ENCODE measurements at places on chromosomes 6 and 20. TPM values are rescaled to one million over a fixed set of nuclear protein-coding genes. Genes with fewer than 3 reads are reported as not detected.

GRCh38 chr6:22727710-22728109 lies 158.3 kb downstream of the HDGFL1 start:
- no peak overlapping the region for H3K4me3 ChIP-seq
- H3K4me1 ChIP-seq, result no peaks in the 10 kb centered on the region
- no peaks in the 10 kb centered on the region for H3K36me3 ChIP-seq

TTLL9 gene
- total RNA-seq, result not detected

LRRC73 gene
- 0.68 TPM for total RNA-seq

TFAP2B gene
- total RNA-seq, result not detected

DNA sequence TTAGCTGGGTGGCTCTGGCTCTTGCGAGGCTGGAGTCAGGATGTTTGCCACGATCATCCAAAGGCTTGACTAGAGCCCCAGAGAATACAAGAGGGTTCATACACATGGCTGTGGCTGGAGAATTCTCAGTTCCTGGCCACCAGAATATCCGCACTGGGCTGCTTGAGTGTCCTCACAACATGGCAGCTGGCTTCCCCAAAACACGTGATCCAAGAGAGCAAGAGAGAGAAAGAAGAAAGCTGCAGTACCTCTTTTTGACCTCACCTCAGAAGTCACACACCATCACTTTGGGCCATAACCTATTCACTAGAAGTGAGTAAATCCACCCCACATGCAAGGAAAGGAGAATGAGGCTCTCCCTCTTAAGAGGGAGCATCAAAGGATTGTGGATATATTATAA lies 21.5 kb upstream of the BPIFB1 start:
- H3K36me3 ChIP-seq, result no peaks in the 10 kb centered on the region
- no peak overlapping the region for H3K4me3 ChIP-seq
- no peaks in the 10 kb centered on the region for H3K27me3 ChIP-seq

DEF6 gene
- 232 TPM for total RNA-seq

DNA sequence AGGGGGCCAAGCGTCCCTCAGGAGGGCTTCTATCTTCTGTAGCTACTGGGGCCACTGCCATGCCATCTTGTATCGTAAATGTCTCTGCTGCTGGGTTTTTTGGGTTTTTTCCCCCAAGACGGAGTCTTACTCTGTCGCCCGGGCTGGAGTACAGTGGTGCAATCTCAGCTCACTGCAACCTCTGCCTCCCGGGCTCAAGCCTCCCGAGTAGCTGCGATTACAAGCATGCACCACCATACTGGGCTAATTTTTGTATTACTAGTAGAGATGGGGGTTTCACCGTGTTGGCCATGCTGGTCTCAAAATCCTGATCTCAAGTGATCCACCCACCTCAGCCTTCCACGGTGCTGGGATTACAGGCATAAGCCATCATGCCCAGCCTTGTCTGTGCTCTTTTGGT lies 111.3 kb upstream of the LOC128125822 start:
- no peaks in the 10 kb centered on the region for H3K4me1 ChIP-seq
- H3K4me3 ChIP-seq, result no peak overlapping the region
- no peak for DNase-seq
- H3K27me3 ChIP-seq, result no peaks in the 10 kb centered on the region

DNA sequence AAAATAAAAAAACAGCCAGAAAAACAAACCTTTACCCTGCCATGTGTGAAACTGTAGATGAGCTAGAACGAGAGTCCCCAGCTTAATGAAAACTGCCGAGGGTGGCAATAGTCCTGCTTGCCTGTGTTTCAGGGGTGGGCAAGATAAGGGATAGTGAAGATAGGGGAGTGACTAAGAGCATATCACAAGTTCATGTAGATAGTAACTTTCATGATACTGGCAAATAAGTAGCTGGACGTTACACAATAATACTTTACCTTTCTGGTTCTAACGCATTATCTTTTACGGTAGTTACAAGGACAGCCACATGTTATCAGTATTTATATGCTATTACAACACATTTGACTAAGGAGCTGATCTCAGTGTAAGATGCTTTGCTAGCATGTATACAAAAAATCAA lies 9.3 kb upstream of the FBXO9 start:
- H3K36me3 ChIP-seq, result no peaks in the 10 kb centered on the region
- H3K4me3 ChIP-seq, result no peak overlapping the region

DNA sequence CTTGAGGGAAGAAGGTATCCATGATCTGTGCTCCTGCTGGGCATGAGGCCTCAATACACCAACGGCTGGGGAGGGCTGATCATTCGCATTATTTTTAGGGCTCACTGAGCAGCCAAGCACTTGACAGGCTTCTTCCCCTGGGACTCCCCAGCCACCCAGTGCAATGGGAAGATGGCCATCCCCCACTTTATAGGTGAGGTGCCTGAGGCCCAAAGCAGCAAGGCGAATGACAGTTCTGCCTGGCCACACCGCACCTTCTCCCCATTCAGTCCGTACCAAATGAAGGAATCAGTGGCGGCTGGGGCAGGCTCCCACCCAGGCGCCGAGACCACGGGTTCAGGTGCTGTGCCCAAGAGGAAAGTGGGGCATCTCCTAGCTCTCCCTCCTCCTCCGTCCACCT lies 4.4 kb upstream of the FAM209A start:
- no peak overlapping the region for H3K4me3 ChIP-seq
- H3K4me1 ChIP-seq, result no peaks in the 10 kb centered on the region
- no peak for DNase-seq
- no peak overlapping the region for H3K27ac ChIP-seq
- H3K36me3 ChIP-seq, result peaks cover 46% of the 10 kb centered on the region

DNA sequence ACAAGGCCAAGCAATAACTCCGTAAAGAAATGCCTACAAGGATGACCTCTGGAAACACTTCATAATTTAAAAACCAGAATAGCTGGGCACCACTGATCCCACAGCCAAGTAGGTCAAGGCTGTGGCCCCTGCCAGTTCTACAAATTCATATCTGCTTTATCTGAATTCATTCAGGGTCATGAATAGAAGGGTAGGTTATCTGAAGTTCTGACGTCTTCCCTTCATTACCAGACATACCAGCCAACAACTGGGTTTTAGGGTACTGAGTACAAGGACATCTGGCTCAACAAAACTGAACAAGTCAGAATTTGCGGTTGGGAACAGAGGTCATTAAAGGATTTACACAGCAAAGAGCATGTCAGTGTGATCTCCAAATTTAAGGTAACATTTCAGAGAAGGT lies 26.0 kb downstream of the MAP3K5 start:
- peaks cover 53% of the 10 kb centered on the region for H3K4me1 ChIP-seq
- no peaks in the 10 kb centered on the region for H3K27me3 ChIP-seq
- no peak for DNase-seq

DNA sequence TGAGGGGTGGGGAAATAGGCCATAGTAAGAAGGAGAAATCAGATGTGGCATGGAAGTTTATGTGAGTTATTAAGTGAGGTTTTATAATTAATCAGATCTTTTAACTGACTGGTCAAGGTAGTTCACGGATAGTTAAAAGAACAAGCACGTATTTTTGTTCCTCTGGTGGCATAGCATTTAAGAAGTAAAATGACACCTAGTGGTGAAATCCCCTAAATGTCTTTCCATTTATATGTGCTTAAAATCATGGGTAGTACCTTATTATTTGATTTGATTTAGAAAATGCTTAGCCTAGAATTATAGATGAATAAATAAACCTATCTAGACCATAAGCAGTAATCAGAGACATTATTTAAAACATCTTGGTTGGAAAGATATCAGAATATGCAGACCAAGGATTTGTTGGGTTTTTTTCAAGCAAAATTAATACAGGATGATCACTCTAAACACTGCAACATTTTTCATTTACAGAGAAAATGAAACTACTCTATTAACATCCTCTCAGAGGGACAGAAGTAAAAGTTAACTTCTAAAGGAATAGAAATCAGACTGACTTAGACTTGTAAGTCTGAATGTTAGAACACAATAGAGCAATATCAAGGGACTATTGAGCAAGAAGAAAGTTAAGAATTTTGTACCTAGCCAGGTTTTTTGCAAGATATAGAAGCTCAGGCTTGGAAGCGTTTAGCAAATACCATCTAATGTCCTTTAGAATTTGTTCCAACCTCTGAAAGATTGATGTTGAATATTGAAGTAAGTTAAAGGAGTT lies 81.1 kb downstream of the STXBP5 start:
- H3K4me1 ChIP-seq, result no peaks in the 10 kb centered on the region
- H3K27ac ChIP-seq, result no peak overlapping the region
- peak; percentile 58 for DNase-seq
- peaks cover 5% of the 10 kb centered on the region for H3K36me3 ChIP-seq

DNA sequence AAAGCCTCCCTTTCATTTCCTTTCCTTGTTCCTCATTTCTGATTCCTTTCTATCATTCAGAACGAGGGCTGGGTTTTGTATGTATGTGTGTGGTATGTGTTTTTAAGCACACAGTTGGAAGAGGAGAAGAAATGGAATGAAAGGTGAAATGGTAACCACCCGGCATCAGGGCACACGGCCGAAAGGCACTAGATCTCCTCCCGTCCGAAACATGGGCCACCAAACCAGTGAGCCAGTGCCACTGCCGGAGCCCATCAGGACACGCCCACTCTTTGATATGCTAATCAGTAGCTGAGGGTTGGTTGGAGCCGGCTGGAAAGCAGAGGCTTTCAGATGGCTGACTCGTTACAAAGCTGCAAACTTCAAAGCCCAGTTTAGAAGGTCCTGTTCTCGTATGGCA lies 228.6 kb upstream of the JARID2 start:
- H3K4me3 ChIP-seq, result no peak overlapping the region
- H3K27me3 ChIP-seq, result no peaks in the 10 kb centered on the region
- peak; percentile 7 for DNase-seq
- H3K4me1 ChIP-seq, result peaks cover 9% of the 10 kb centered on the region
- H3K27ac ChIP-seq, result no peak overlapping the region
- no peaks in the 10 kb centered on the region for H3K36me3 ChIP-seq

FOXP4 gene
- total RNA-seq, result 21.1 TPM

GRCh38 chr20:16397086-16397485 lies 176.2 kb downstream of the KIF16B start:
- H3K27me3 ChIP-seq, result no peaks in the 10 kb centered on the region
- DNase-seq, result no peak
- no peaks in the 10 kb centered on the region for H3K36me3 ChIP-seq
- no peaks in the 10 kb centered on the region for H3K4me1 ChIP-seq
- H3K4me3 ChIP-seq, result no peak overlapping the region

PABPC1L gene
- total RNA-seq, result 64.9 TPM

DNA sequence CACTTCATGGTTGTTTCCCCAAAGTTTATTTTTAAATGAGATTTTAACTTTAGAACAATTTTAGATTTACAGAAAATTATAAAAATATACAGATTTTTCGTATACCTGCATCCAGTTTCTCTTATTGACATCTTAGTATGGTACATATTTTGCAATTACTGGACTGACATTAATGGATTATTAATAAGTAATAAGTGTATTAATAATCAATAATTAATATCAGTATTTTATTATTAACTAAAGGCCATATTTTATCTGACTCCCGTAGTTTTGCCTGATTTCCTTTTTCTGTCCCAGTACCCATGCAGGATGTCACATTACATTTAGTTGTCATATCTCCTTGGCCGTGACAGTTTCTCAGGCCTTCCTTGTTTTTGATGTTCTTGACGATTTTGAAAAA lies 307.0 kb downstream of the C6orf118 start:
- H3K4me3 ChIP-seq, result no peak overlapping the region
- no peaks in the 10 kb centered on the region for H3K4me1 ChIP-seq
- H3K36me3 ChIP-seq, result no peaks in the 10 kb centered on the region
- DNase-seq, result no peak
- no peaks in the 10 kb centered on the region for H3K27me3 ChIP-seq
- no peak overlapping the region for H3K27ac ChIP-seq

VIP gene
- total RNA-seq, result not detected

WFDC2 gene
- total RNA-seq, result not detected

RPL7L1 gene
- total RNA-seq, result 66.9 TPM

GRCh38 chr20:33657704-33658095 lies 4.4 kb upstream of the C20orf144 start:
- H3K27me3 ChIP-seq, result no peaks in the 10 kb centered on the region
- no peak overlapping the region for H3K4me3 ChIP-seq
- DNase-seq, result no peak
- H3K36me3 ChIP-seq, result no peaks in the 10 kb centered on the region
- H3K27ac ChIP-seq, result no peak overlapping the region

GRCh38 chr20:53306192-53306805 lies 287.3 kb downstream of the ZNF217 start:
- H3K4me1 ChIP-seq, result no peaks in the 10 kb centered on the region
- no peaks in the 10 kb centered on the region for H3K36me3 ChIP-seq
- H3K4me3 ChIP-seq, result no peak overlapping the region
- DNase-seq, result no peak
- H3K27me3 ChIP-seq, result no peaks in the 10 kb centered on the region

DNA sequence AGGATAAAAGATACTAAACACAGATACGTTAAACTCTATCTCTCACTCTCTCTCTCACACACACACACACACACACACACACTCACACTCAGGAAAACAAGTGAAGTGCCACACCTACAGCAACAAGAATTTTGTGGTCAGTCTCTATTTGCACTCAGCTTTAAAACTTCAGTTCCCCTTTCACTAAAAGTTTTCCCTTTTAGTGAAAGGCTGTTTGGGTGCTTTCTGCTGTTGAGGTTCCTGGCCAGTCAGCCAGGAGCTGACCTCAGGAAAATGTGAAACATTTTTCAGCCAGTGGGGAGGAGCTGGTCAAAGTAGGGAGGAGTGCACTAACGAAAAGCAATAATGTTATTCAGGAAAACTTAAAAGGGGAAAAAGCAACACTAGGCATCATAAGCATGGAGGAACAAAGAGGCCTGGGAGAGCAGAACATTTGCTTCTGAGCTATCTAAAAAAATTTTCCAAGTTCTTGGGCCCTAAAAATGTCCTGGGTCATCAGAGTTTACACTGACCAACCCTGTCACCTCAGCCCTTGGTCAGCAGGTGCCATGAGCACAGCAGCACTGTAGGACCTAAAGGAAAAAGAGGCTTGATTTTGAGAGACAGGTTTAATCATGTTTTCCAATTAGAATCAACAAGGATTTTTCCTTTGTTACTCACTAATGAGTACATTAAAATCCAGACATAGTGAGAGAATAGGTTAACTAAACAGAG lies 30.7 kb upstream of the NT5E start:
- no peak overlapping the region for H3K27ac ChIP-seq
- no peaks in the 10 kb centered on the region for H3K27me3 ChIP-seq
- no peaks in the 10 kb centered on the region for H3K4me1 ChIP-seq
- no peak for DNase-seq
- no peaks in the 10 kb centered on the region for H3K36me3 ChIP-seq
- no peak overlapping the region for H3K4me3 ChIP-seq

- no peaks in the 10 kb centered on the region for H3K36me3 ChIP-seq
- H3K27ac ChIP-seq, result no peak overlapping the region
- peak; percentile 4 for DNase-seq
- no peaks in the 10 kb centered on the region for H3K4me1 ChIP-seq
These were observed 89.8 kb upstream of the UST start for GRCh38 chr6:148657048-148657447.
